ENCODE measurements at places on chromosomes 6 and 20.

GRCh38 chr20:62834967-62835730 is 18.3 kb downstream of the COL9A3 start:
- no peak for DNase-seq

DNA sequence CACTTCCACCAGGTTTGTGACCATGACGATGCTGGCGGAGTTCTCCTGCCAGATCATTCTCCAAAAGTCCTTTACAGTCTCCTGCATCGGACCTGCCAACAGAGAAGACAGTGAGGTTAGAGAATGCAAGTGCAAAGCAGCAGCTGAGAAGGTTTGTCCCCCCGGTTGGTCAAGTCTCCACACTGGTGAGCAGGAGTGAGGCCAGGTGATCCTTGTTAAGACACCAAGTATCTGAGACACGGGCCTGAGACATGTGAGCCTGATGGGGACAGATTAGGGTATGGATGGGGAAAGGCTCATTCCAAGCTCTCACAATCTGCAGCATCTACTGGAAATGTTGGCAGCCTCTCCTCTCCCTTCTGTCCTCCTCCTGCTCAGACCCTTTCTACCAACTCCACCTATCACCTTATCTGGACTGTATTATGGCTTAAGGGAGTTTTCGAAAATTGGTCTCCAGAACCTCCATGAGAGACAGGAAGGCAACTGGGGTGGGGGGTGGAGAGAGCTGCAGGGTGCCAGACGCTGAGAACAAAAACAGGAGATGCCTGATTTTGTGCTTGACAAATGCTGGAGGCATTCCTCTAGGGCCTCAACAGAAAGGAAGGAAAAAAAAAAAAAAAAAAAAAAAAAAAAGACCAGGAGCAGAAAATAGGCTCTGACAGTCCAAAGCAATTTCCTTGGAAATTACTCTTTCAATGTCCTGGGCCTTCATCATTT is 500.4 kb upstream of the CHD6 start:
- DNase-seq: no peak

GRCh38 chr6:132931936-132932514 is 117.7 kb downstream of the RPS12 start:
- no peak for DNase-seq

DNA sequence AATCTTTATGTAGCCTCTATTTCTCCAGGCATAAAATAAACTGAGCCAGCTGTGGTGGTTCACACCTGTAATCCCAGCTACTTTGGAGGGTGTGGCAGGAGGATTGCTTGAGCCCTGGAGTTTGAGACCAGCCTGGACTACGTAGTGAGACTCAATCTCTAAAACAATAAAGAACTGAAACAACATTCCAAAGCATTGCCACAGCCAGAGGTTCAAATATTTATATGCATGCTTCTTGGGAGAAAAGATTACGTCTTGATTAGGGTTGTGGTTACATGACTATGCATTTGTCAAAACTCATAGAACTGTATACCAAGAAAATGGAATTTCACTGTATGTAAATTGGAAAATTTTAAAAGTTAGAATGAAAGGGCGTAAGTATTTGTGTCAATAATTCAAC is 27.7 kb upstream of the PAX1 start:
- DNase-seq: no peak

DNA sequence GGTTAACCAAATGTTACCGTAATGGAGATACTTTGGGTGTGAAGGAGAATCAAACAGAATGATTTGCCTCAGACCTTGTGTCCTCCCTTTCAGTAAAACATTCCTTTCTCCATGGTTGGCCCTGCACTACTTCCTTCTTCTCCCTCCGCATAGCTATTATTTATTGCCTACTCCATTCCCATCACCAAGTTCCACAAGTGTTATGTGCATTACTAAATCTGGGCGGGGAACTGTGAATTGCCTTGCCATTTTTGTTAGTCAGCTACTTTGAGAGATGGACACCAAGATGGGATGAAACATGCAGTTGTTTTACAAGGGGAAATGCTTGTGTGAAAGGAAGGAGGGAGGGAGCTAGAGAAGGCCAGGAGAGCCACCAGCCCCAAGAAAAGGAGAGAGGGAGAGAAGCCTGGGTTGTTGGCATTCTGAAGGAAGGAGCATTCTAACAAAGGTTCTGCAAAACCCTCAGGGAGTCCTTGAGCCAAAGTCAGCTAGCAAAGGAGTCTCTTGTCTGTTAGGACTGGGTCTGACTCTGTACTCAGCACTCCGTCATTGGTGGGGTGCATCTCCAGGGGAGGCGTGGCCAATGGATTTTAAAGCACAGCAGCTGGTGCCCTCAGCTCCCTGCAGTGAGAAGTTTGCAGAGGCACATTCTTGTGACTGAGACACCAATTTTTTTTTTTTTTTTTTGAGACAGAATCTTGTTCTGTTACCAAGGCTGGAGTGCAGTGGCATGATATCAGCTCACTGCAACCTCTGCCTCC is 83.6 kb upstream of the CHD6 start:
- no peak for DNase-seq
